Stimulated activated CD4-positive, alpha-beta T cell treated with anti-CD3 and anti-CD28 coated beads, Interleukin-1b, Interleukin-23, amount 100 ng/mL, for 1 hour (primary cell): ENCODE measurements at places on chromosomes 12 and 14.

DNA sequence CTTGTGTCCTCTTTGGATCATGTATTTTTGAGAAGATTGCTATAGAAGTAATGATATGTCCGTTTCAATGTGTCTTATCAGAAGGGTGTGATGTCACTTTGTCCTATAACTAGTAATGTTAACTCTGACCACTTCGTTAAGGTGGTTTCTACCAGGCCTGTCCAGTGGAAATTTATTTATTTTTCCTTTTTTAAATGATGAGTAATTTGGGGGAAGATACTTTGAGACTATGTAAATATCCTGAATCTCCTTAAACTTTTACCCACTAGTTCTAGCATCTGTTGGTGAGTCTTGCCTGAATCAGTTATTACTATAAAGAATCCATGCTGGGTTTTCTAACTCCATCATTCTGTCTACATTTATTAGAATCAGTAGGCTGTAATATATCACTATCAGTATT is 15.3 kb downstream of the EP400 start:
- DNase-seq: no peak

- DNase-seq: no peak
Measured at GRCh38 chr12:2501464-2502191, 293.1 kb upstream of the FKBP4 start.

- no peak for DNase-seq
Measured at GRCh38 chr14:75418850-75419768, 8.7 kb upstream of the JDP2 start.

DNA sequence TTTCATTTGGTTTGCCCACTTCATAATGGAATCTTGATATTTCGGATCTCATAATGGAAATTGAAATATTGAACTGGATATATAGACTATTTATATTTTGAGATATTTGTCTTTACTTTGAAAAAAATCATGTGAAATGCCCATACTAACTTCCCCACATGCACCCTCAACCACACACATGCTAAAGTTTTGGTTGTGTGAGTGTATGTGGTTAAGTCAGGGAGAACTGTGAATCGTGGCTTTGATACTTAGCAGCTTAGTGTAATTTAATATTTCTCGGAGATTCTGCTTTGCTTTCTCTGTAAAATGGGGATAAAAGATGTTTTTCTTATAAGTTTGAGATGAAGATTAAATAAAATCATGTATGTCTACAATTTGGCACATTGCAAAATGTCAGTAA is 162.1 kb downstream of the OTOGL start:
- no peak for DNase-seq

GRCh38 chr12:95642583-95642982 is 91.3 kb upstream of the USP44 start:
- no peak for DNase-seq

GRCh38 chr12:65511134-65511834 is 232.8 kb downstream of the MSRB3 start:
- no peak for DNase-seq

DNA sequence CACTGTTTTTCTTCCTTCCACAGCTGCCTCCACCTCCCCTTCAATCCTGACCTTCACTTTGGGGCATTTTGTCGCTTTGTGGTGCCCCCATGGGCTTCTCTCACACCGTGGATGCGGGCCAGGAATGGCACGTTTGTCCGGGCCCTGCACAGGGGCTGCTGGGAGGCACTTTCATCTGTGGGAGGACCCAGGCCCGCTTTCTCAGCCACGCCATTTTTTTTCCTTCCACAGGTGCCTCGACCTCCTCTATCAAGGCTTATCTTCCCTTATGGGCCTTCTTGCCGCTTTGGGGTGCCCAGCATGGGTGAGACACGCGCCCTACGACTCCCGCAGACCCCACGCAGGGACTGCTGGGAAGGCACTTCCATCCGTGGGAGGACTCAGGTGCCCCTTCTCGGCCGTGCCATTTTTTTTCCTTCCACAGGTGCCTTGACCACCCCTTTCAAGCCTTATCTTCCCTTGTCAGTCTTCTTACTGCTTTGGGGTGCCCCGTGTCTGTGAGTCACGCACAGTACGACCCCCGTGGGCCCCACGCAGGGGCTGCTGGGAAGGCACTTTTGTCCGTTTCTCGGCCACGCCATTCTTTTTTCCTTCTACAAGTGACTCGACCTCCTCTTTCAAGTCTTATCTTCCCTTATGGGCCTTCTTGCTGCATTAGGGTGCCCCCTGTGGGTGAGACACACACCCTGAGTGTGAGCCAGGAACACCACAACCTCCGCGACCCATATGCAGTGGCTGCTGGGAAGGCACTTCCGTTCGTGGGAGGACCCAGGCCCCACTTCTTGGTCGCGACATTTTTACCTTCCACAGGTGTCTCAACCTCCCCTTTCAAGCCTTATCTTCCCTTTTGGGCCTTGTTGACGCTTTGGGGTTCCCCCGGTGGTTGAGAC is 270.7 kb downstream of the ALG10 start:
- DNase-seq: no peak

DNA sequence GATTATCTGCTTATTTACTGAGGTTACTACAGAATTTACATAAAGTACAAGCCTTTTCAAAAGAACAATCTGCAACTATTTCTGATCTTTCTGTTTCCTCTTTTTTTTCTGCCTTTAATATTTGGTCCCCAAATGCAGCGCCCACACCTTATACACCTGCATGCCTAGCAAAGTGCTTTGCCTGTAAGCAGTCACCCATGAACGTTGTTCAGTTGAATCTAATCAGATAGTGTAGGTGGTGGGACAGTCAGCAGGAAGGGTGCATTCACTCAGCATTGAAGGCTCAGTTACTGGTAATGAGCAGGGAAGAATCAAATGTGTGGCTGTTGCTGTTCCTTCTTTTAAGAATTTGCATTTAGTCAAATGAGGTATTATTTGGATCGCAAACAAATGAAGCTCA is 108.4 kb downstream of the GPR135 start:
- no peak for DNase-seq

- DNase-seq: no peak
Measured at GRCh38 chr14:103008768-103009357, 48.5 kb downstream of the CDC42BPB start.

GRCh38 chr12:21264232-21264631 is 70.5 kb downstream of the SLCO1A2 start:
- DNase-seq: no peak

DNA sequence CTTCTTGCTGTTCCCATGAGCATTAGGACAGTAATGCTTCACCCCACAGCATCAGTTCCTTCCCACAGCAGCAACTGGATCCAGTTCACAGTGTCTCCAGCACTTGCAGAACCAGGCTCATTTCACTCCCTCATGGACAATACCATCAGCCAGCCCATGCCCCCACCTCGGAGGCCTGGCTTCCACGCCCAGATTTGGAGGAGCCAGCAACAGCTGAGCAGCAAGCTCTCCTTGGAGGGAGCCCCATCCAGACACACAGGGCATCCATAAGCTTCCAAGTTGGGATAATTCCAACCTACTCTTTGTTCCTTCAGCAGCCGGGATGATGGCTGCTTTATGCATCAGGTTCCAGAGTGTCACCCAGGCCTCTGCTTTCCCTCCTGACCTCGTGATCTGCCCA is 250.0 kb downstream of the GLT1D1 start:
- no peak for DNase-seq

DNA sequence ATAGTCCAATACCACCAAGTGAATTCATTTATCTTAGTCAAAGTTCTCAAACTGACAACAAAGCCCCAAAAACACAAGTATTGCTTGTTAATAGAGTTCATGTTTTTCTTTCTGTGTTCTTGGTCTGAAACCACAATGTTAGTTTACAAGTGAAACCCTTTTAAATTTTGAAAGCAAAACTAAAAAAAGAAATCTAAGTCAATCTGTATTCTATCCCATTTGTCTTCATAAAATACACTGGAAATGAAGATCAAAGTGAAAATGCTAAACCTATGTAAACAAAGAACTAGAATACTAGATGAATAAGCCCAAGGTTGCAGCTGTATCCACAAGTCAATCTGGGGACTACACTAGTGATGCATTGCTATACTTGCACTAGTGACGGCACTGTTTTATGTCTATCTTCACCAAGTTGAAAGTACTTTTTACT is 10.4 kb downstream of the MAP4K5 start:
- DNase-seq: no peak

GRCh38 chr12:107320033-107320928 is 226.9 kb upstream of the CRY1 start:
- DNase-seq: peak; percentile 63

- no peak for DNase-seq
Measured at GRCh38 chr12:61538951-61539350, 721.3 kb upstream of the USP15 start.

DNA sequence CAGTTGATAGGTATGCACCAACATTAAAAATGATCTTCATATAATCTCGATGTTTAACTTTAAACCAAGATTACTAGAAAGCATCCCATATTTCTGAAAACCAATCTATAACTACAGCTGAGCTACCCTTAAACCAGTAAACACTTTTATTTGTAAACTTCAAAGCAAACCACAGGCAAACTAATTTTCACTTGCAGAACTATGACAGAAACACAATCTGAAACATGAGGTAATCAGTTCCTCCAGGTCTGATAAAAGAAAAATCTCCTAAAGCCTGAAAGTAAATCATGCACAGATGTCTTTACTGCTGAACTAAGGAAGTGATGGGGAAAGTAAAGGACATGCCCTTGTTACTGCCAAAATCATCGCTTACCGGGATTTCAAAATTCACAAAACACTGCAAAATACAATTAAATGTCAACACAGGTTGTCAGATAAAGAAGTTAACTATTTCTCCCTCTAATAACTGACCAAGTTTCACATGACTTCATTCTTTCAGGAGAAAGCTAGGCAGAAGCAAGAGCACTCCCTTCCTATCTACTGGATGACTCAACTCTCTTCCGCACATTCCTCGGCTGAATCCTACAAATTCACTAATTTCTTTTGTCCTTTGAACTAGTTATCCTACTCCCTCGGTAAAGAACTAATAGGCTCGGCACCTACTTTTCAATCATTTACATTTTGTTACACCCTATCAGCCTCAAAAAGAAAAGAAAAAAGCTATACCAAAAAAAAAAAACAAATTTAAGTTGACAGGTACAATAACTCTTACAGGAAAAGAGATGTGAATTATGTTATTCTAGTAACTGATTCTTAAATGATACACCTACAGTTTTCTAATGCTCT is 1.4 kb downstream of the EEA1 start:
- DNase-seq: no peak

- DNase-seq: no peak
Measured at GRCh38 chr12:109641422-109641821, 67.8 kb downstream of the MVK start.

- DNase-seq: no peak
Measured at GRCh38 chr12:19967431-19967830, 400.9 kb upstream of the PDE3A start.

GRCh38 chr14:82190742-82191141 is 657.1 kb upstream of the SEL1L start:
- no peak for DNase-seq

- no peak for DNase-seq
Measured at GRCh38 chr12:108065069-108065468, 64.0 kb upstream of the WSCD2 start.

DNA sequence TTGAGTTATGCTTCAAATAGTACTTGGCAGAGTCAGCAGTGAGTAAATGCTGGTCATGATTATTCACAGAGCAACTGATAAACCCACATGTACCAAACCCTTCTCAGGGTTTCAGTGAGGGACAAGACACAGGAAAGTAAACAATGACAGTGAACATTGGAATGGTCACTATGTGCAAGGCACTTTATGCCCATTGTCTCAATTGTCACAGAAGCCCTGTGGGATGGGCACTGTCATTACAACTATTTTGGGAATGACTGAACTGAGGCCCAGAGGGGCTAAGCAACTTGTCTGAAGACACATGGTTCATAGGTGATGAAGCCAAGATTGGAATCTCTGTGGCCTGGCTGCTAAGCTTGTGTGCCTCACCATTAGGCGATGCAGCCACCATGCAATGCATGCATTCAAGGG is 238.5 kb downstream of the RBM19 start:
- no peak for DNase-seq

DNA sequence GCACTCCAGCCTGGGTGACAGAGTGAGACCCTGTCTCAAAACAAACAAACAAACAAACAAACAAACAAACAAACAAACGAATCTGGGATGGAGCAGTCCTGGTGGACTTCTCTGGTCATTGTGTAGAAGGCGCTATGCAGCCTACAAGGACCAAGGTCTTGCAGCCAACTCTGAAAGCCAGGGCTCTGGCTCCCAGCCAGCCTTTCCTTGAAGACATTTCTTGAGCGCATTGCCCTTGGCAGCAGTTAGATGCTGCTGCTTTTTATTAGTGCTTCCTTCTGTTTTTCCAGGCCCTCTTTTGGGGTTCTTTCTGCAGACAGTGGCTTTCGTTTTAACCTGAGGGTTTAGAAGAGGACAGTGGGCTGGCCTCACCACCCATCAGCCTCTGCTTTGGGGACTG is 20.2 kb downstream of the CCDC177 start:
- DNase-seq: no peak

DNA sequence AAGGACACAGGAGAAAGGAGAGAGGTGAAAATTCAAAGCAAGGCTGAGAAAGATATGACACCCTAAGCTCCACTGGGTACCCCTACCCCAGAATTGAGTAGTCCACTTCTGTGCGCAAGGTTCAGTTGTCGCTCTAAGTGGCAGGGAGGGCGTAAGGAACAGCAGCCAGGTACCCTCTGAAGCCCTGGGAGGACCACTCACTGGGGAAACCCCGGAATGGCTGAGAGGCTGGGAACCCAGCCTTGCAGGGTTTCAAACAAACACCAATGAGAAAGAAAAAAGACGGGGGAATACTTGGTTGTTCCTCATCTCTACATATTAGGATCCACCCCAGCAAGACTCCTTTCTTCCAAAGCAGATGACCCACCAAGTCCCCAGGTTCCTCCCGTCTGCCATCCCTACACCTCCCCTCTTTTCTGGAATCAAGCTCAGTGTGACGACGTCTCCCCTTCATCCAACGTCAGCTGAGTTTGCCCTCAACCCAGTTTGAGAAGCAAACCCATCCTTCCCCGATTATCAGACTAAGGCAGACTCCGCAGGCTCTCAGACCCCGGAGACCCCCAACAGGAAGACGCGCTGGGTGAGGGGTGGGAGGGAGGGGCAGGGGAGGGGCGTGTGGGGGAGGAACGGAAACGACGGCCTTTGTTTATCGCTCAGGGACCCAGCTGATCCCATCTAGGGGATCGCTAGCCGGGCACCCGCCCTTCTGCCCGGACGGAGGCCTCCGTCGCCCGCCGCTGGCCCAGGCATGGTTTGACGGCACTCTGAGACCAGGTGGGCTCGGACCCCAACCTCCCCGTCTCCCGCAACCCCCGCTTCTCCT is 795 bp downstream of the LMBR1L start:
- DNase-seq: no peak

DNA sequence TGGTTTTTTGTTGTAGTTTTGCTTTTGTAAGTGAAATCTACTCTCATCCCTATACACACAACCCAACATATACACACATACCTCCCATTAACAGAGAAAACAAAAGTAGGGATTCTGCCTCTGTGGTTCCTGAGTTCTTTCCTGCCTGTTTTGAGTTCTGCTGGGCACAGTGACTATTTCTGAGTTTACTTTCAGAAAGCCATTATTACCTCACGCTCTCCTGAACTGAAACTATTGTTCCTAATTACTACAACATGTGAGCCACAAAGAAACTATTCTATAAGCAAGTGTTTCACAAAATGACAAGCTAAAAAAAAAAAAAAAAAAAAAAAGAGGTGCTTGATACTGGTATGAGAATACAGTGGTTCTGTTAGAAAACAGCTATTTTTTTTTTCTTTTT is 110.9 kb downstream of the ALG10B start:
- DNase-seq: no peak

- no peak for DNase-seq
Measured at GRCh38 chr14:55800156-55800785, 220.3 kb downstream of the KTN1 start.
